ENCODE measurements at places on chromosomes 1 and 21.

DNA sequence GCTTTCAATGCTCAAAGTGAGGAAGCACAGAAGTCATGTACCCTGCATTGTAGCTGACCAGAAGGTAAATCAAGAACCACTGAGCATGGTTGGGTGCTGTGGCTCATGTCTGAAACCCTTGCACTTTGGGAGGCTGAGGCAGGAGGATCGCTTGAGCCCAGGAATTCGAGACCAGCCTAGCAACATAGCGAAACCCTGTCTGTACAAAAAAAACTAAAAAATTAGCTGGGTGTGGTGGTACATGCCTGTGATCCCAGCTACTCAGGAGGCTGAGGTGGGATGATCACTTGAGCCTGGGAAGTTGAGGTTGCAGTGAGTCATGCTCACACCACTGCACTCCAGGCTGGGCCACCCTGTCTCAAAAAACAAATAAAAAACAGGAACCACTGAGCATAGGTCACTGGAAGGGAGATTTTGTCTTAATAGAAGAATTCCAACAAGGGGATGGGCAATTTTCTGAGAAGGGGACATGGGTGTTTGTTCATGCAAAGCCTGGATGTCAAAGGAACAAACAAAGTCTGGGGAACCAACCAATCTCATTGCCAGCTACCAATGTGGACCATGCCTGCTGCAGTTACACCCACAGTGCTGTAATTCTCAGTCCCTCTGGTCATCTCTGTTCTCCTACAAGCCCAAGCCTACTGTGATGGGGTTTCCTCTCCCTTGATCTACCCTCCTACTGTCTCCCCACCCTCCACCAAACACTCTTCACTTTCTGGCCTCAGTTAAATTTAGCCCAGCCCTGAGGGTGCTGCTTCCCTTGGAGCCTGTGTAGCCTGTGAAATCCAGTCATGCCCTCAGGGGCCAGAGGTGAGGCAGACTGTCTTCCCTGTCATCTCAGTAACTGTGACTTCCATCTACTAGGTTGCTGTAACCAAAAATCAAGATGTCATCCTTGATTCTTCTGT, 47.9 kb downstream of the ELF3 start:
- no peak for DNase-seq

DNA sequence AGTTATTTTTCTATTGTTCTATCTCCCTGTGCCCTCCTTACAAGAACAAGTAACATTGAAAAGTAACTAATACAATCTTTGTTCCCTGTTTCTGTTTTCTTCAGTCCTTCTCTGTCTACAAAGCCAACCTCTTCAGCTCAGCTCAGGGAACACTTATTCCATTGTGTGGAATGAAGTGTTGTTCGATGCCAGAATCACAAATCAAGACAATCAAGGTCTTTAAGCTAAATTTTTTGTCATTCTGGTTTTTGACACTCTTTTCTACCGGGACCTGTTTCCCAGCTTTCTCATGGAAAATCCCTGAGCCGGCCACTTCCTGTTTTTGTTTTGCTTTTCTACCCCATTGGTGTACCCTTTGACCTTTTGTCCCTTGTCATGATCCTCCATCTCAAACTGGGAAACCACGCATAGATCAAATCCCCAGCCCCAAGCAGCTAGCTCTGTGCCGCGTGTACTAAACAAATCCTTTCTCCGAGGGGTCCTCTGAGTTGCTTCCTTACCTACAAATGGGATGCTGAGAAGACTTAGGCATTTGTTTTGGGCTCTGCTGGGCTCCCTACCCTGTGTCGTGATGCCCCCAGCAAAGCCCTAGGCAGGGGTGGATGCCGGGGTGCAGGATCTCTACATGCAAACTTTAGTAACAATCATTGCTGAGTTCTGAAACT, 141.8 kb downstream of the TOMM20 start:
- no peak for DNase-seq

GRCh38 chr1:112509005-112509659, 367 bp downstream of the WNT2B start:
- no peak for DNase-seq

GRCh38 chr1:231523816-231524215, 4.7 kb upstream of the TSNAX start:
- peak; percentile 33 for DNase-seq

GRCh38 chr1:98086156-98086555, 165.3 kb upstream of the DPYD start:
- DNase-seq = no peak

DNA sequence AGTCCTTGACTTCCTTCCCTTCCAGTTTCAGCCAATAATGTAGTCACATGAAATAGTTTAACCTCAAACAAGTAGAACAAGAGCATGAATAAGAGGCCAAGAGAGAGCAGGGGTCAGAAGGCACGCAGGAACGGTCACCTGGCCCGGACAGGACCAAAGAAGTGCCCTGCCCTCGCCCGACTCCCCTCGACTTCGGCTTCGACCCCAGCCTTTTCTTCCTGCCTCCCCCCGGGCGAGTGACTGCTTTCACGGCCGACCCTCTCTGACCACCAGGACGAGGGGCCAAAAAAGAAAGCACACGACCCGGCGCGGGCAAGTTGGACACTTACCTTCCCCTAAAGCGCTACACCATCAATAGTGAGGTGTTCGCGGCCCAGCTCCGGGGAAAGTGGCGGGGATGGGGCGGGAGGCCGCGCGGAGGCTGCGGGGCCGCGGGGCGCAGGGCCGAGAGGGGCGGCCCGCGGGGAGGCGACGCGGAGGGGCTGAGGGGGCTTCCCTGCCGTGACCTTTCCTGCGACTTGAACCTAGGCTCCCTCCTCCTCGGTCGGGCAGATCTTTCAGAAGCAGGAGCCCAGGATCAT, 519 bp downstream of the RERE start:
- DNase-seq = no peak

DNA sequence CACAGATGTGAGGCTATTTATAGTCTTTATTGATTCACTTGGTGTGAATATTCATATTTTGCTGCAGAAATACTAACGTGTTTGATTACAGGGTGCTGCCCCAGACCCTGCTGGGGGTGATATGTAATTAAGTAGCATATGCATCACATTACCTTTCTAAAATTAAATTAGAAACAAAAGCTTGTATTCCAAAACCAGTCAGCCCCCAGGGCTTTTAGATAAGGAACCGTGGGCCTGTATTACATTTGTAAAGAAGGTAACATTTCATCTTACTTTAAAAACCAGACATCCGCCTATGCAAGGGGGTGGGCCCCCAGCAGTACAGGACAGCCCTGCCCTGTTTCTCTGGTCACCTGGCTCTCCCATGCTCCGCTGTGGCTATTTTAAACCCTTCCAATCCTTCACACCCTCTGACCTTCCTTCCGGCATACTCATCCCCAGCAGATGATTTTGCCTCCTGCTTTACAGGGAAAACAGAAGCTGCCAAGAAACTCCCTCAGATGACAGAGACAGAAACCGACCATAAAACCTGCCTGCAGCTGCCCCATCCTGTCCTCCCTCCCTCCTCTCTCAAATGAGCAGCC, 22.0 kb upstream of the KCNC4 start:
- no peak for DNase-seq

DNA sequence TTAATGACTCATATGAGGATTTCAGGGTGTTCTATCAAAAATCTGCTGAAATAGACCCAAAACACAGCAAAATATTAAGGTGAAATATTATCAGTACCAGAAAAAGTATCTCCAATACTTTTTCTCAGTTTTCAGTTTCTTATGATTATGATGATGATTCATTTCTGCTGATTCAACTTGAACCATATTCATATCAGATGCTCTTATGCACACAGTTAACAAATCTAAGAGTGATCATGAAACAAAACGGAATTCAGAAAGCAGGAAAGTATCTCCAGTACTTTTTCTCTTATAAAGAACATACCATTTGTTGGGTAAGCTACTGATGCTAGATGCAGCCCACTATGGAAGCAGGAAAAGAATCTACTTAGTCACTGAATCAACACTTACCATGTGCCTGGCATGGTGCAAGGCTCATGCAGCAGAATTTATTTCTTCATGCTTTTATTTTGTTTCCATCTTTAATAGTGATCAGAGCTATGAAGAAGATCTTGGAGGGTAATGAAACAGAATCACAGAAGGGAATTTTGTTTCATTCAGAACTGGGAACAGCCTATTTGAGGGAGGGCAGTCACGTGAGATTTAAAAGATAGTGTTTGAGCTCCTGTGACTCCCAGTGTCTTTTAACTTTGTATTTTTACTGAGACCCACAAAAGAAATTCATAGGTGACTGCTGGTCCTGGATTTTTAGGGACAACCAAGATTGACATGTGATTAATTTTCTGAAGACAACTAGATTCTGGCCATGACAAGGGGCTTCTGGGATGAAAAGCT, 480.6 kb downstream of the SETD4 start:
- no peak for DNase-seq

GRCh38 chr1:234497589-234497988, 18.6 kb upstream of the TARBP1 start:
- no peak for DNase-seq

- no peak for DNase-seq
These were observed 82.4 kb downstream of the ABCA4 start for GRCh38 chr1:94038511-94038910.

DNA sequence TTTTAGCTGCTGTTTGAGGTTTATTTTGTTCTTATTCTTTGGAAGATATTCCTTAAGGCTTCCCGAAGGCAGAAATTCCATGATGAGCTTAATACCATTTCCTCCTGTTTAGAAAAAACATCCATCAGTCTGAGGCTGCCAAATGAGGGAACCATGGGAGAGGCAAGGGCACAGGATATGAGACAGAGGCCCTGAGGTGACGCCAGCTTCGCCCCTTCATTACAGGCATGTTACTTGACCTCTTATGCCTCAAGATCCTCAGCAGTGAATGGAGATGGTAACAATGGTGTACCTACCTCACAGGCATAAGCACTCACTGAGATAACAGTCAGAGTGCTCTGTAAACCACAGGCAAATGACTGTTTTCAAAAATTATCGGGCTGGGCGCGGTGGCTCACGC, 93.6 kb downstream of the RAVER2 start:
- DNase-seq = no peak

DNA sequence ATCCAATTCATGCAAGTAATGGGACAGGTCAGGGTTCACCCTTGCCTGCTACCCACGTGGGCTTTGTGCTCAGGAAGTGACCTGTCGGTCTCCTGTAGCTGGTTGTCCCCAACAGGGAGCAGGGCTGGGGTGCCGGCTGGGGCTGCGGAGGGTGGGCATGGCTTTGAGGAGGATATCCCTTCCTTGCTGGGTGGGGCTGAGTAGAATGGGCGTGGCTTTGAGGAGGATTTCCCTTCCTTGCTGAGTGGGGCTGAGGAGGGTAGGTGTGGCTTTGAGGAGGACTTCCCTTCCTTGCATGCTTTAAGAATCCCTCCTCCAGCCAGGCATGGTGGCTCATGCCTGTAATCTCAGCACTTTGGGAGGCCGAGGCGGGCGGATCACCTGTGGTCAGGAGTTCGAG, 151.3 kb downstream of the CLIC6 start:
- DNase-seq = no peak

DNA sequence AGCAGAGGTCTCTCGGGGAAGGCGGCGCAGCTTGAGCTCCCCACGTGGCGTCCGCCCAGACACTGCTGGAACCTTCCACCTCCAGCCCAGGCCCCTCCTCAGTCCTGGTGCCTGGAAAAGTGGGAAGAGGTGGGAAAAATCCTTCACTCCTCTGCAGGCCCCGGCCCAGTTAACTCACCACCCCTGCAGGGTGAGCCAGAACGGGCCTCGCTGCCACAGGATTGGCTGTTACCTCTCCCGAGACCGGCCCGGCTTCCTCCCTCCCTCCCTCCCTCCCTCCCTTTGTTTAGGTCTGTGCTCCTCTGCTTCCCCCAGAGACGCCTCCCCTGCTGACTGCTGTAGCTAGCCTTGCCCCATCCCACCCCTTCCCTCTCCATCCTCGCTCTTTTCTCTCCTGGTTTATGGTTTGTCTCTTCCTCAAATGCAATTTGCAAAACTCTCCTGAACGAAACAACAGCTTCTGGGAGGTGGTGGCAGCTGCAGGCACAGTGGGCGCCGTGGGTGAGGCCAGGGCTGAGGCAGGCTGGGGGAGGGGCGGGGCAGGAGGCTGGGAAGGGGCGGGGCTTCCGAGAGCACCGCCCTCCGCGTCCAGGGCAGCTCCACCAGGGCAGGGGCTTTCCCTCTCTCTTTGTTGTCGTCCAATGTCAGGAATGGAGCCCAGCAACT, 6.5 kb downstream of the CAPN9 start:
- no peak for DNase-seq

GRCh38 chr1:164534863-164535610, 23.9 kb upstream of the PBX1 start:
- no peak for DNase-seq

DNA sequence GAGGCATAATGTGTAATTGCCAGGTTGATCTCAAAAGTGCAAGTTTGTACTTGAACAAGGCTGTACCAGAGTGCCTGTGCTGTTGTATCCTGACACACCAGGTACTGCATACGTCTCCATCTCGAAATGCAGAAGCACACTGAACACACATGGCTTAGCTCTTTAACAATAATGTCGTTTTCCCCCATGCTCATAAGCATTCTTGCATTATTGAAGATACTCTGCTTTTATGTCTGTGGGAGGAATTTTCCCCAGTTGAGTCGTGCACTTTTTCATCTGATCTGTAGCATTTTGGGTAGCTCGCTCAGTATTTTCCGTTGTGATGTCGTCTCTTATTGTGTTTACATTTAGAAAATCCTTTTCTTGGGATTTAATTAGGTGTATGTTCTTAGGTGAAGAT, 98.7 kb downstream of the PCBP3 start:
- no peak for DNase-seq

- no peak for DNase-seq
These were observed 696.2 kb upstream of the PRMT6 start for GRCh38 chr1:106360252-106360651.

GRCh38 chr21:41764558-41765419, 2.1 kb downstream of the RIPK4 start:
- DNase-seq = no peak

GRCh38 chr1:101664726-101665125, 332.0 kb downstream of the OLFM3 start:
- DNase-seq = no peak

DNA sequence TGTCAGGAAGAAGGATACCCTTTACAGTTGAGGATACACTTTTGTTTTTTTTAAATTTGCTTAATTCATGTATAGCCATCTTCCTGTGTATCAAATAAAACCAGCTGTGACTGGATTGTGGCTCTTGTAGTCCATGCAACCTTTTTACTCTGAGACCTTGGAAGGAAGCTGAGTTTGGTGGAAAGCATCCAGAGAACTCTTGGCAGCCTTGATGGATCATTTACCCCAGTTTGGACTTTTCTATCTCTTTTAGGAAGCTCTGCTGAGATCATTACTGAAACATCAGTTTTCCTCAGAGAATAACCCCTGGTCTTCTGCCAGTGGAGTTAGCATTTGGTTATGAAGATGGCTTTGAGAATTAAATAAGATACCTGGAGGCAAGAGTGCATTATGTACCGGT, 21.2 kb upstream of the APOBEC4 start:
- DNase-seq = no peak

- peak; percentile 10 for DNase-seq
These were observed 8.6 kb downstream of the LAMC2 start for GRCh38 chr1:183194527-183195141.

DNA sequence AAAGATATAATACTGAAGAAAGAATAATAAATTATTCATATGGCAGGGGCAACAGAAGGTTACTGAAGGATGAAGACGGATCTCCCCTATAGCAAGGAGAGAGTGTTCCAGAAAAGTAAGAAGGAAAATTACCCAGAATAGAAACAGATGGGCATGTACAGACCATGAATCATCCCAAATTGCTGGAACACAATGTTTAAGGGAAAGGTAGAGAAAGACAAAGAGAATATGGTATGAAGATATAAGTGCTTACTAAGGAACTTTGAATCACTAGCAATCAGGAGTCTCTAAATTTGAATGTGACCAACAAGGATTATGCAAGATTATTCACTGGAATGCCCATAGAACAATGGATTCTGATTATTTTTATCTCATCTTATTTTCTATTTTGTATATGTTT, 375.4 kb downstream of the COL11A1 start:
- DNase-seq = no peak
